Left lung (tissue), 14 donors: ENCODE measurements at places on chromosomes 3 and 15. TPM values are rescaled to one million over a fixed set of nuclear protein-coding genes. Genes with fewer than 3 reads are reported as not detected.

DNA sequence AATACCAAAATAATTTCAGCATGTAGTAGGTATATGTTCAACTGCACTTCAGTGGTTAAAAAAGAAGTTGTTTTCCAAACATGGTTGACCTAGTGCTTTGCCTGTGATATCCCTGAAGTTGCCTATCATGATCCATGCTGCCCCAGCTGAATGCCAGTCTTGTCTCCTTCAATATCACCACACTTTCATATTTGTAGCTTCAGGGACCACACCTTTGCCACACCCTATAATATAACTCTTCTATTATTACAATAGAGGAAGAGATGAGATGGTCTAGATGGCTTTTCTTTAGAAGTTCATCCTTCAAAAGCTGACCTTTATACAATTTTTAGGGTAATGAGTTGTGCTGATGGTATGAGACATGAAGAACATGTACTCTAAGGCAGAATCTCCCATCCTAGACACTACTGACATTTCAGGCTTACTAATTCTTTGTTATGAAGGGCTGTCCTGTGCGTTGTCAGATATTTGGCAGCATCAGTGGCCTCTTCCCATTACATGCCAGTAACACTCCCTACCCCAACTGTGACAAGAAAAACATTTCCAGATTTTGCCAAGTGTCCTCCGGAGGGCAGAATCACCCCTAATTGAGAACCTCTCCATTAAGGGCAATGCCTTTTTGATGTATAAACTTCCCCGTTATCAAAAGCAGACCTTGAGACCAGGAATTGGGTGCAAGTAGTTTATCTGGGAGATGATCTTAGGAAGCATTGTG, 76.2 kb upstream of the PLCL2 start:
- DNase-seq = no peak

DNA sequence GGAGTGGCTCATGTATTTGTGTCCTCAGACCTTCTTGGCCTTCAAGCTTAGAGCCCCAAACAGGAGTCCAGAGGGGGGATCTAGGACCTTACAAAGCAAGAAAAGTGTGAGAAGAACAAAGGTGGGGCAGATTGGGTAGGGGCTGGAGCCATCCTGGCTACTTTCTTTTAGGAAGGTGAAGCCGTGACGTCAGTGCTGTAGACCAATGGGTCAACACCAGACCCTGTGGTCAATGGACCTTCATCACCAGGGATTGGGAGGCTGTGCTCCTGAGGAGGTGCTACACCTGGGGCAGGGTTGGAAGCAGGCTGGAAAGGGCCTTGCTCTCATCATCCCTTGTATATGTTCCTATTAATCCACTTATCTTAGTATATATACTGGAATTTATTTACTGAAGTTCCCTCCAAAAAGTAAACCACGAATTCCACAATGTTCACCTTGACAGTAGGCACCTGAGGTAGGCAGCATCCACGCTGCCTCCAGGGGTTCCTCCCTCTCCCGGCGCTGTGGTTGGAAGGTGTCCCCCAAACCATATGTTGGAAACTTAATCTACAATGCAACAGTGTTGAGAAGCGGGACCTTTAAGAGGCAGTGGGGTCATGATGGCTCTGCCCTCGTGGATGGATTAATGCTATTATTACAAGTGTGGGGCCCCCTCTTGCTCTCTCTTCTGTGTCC, 21.4 kb upstream of the MCCC1 start:
- no peak for DNase-seq

Gene LMAN1L
- polyA plus RNA-seq = not detected

DNA sequence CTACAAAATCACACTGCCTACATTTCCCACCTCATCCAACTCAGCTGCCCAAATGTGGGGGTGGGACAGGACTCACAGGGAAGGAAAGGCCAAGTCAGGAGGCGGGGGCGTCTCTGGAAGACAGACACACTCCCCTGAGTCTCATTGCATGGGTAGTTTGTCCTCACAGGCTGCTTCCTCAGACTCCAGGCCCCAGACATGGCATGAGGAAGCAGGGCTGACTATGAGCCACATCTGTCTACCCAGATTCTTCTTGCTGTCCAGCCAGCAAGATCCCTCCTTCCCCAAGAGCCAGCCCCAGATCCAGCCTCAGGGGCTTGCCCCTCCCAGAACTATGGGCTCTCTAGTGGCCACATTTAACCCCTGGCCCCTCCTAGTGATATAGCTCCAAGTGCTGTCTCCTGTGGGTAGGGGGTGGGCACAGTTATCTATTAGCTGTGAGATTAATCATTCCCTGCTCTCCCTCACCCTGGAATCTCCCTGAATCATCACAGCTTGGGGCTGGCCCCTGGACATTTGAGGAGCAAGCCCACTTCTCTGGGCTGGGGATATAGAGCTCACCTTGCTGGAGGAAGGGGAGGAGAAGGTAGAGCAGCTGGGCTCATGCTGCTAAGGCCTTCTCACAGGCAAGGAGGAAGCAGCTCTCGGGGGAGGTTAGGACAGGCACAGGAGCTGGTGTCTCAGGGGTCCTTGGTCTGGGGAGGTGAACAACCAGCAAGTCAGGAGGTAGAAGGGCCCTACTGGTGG, 2.1 kb upstream of the CCDC33 start:
- no peak for DNase-seq

DNA sequence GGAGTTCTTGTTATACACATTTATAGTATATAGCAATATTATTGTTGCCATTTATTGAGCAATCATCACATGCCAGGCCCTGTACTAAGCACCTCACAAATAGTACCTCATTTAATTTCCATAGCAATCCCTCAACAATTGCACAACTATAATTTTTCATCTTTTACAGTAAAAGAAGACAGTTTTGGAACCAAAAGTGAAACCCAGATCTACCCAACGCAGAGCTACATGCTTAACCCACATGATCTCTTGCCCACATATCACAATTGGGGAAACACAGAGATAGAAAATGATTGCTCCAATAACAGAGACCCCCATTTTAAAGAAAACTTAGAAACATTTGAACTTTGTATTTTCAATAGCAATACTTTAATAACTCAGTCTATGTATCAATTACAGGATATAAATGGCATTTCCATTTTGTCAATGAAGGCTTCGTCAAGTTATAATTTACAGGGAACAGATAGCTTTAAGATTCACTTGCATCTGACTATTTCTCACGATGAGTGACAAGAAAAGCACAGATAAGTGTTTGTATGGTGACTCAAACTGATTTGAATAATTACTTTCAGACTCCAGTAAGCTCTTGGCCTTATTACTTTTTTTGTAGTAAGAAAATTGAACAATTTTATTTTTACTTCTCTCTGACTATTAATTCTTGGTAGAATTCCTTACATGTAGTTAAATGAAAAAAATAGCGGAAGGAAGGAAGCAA, 38.7 kb upstream of the CCDC50 start:
- DNase-seq = no peak

Gene CHRNB4
- 0.35 TPM for polyA plus RNA-seq

Gene TMEM207
- 0.30 TPM for polyA plus RNA-seq

- DNase-seq = no peak
Measured at GRCh38 chr3:158102242-158103080, 3.8 kb downstream of the SHOX2 start.

- no peak for DNase-seq
Measured at GRCh38 chr3:32961189-32961715, 9.8 kb downstream of the CCR4 start.

Gene DUOXA2
- polyA plus RNA-seq = 0.18 TPM

Gene USP4
- polyA plus RNA-seq = 68.8 TPM

Gene MKRN3
- polyA plus RNA-seq = 2.1 TPM

GRCh38 chr3:113791381-113791780, 44.5 kb downstream of the ATP6V1A start:
- DNase-seq = no peak

Gene PYGO1
- 22.3 TPM for polyA plus RNA-seq

DNA sequence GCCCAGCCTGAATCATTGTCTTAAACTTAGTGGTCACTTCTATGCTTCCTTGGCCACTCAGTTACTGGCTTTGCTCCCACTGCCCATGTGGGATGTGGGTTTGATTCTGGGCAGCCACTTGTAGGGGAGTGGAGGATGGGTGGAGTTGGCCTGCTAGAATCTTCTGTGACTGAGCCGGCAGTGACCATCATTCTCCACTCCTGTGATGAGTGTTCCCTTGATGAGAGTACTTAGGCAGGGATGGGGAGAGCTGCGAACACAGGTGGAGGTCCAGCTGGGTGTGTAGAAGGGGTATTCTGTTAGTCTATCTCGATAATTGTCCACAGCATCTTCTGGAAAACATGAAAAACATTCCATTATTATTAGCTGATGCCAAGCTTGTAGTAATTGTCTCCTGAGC, 8.0 kb downstream of the TM6SF1 start:
- no peak for DNase-seq

- DNase-seq = no peak
Measured at GRCh38 chr15:60708684-60709083, 229.7 kb upstream of the ICE2 start.

Gene C15orf61
- polyA plus RNA-seq = 6.5 TPM

DNA sequence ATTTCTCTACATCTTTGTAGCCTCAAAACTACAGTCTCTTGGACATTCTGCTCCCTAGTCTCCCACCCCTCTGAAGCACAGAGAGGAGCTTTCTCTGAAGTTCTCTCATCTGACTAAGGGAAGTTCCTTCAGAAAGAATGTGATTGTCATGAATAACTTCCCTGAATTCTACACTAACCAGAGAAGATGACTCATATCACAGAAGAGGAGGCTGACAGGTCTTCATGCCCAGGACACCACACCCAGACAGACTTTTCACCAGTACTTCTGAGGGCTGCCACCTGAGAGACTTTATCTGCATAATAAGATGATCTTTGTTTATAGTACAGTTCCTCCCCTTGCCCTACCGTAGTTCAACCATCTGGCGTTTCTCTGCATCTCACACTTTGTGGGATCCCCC, 52.8 kb downstream of the CDIN1 start:
- no peak for DNase-seq

Gene PXYLP1
- polyA plus RNA-seq = 28.0 TPM

GRCh38 chr3:14286887-14287500, 108.4 kb downstream of the LSM3 start:
- no peak for DNase-seq

- DNase-seq = no peak
Measured at GRCh38 chr3:187982142-187982541, 171.8 kb upstream of the LPP start.

- DNase-seq = no peak
Measured at GRCh38 chr3:171944118-171945016, 95.0 kb upstream of the FNDC3B start.

Gene PLCL2
- polyA plus RNA-seq = 9.7 TPM

DNA sequence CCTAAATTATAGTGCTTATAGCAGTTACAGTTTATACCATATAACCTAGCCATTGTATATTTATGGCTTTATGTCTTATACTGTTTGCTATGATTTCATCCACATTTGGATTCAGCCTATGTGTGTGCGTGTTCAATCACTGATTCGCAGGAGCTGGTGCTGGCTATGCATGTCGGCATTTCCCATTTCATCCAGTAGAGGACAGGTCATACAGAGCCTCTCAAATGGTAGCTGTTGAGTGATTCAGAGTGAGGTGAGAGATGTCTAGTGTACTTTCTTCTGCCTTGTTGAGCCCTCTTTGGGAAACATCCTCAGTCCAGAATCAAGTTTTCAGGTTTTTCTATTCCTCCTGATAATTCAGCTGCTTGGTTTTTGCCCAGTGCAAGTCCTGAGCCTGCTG, 76.1 kb downstream of the FRMD4B start:
- no peak for DNase-seq

Gene CHL1
- 3.1 TPM for polyA plus RNA-seq

Gene HAPLN3
- 3.8 TPM for polyA plus RNA-seq

DNA sequence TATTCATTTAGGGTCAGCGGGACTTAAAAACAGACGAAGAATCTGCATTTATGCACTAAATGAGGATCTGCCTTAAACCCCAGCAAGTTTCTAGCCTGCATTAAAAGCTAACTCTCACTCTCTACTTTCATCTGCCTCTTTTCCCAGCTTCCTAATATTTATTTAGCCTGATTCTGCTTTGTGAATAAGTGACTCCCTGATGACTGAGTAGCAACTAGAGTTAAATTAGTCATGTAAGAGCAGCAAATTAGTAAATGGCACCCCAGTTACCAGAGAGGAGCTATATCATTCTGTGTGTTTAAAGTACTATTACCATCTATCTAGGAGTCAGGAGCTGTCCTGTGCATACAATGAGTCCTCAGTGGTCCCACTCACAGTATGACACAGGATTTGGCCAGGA, 391.0 kb upstream of the RORA start:
- DNase-seq = no peak

Gene ANKRD34C
- not detected for polyA plus RNA-seq

DNA sequence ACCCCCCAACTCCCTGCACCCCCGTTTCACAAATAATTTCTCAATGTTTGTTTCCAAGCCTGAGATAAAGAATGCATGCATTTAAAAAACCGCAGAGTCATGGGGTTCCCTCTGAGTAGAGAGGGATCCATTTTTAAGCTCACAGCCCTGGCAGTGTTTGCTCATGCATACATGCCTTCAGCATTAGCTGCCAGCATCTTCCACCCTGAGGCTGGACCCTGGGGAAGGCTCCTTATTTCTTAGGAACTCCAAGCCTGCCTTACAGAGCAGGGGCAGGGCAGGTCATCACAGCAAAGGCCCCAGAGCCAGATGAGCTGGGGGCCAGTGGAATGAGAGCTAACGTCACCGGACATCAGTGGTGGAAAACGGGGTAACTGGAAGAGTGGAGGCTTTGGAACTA, 31.3 kb downstream of the TLE3 start:
- no peak for DNase-seq

- no peak for DNase-seq
Measured at GRCh38 chr15:88744548-88745020, 58.7 kb upstream of the ACAN start.

Gene GRIP2
- polyA plus RNA-seq = 1.0 TPM

- no peak for DNase-seq
Measured at GRCh38 chr3:106428565-106428994, 559.8 kb upstream of the CBLB start.

- DNase-seq = no peak
Measured at GRCh38 chr3:33364531-33365128, 75.6 kb downstream of the UBP1 start.

Gene NPAP1
- 0.62 TPM for polyA plus RNA-seq

- DNase-seq = no peak
Measured at GRCh38 chr15:96627031-96627568, 296.6 kb downstream of the NR2F2 start.

GRCh38 chr3:56817646-56818045, 15.9 kb upstream of the ARHGEF3 start:
- DNase-seq = no peak

DNA sequence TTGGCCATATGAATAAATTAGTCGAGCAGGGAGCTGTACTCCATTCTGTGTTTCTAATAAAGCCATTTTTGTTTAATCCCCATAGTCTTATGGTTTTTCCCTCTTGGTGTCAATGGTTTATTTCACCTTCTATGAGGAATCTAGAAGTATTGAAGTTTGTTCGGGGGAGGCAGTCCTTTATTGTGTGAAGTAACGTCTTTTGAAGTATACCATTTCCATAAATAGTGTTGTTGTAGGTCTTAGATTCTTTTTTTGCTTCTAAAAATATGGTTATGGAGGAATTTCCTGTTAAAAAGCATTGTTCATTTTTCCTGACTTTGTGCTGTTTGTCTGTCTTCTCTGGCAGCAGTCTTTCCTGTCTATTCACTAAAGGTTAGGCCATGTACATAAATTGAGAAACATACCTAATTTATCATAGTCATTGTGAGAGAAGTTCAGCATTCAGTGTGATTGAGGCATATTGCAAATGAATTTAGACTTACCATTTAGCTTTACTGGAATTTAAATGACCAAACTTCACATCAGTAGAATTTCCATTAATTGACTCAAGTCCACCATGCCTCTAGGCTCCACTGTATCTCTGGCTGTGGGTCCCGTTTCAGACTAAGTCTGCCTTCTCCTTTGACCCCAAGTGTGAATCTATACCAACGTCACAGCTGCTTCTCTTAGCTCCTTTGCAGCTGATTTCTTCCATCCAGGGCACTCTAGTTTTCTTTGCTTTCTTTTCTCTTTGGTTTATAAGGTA, 37.3 kb downstream of the YEATS2 start:
- DNase-seq = no peak
